ENCODE measurements at places on chromosomes 16 and 17.

- DNase-seq: no peak
These were observed 12.1 kb upstream of the USP36 start for GRCh38 chr17:78852709-78853121.

DNA sequence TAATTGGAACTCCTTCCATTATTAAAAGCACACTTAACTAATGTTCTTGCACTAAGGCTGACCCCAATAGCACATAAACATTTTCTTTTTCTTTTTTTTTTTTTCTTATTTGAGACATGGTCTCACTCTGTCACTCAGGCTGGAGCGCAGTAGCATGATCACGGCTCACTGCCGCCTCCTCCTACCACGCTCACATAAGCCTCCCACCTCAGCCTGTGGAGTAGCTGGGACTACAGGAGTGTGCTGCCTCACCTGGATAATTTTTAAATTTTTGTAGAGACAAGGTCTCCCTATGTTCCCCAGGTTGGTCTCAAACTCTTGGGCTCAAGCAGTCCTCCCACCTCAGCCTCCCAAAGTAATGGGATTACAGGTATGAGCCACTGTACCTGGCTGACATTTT is 1.2 kb upstream of the ZNF652 start:
- DNase-seq: no peak

- peak; percentile 98 for DNase-seq
These were observed 965 bp upstream of the PHF12 start for GRCh38 chr17:28951991-28952975.

- no peak for DNase-seq
These were observed 22.9 kb downstream of the KLHDC4 start for GRCh38 chr16:87742781-87743490.

DNA sequence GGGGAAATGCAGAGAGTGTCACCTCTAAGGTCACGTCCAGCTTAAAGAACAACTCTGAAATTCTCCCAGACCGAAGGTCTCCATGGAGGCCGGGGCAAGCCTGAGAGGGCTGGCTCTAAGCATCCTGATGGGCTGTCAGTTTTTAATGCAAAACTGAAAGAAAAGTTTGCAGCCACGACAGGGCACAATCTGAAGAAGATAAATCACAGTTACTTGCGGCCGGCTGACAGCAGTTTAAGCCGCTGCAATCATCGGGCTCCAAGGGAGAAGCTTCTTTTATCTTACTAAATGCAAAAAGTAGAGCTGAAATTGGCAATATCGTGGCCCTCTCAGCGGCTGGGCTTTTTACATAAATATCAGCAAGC is 168.8 kb downstream of the CYLD start:
- no peak for DNase-seq

DNA sequence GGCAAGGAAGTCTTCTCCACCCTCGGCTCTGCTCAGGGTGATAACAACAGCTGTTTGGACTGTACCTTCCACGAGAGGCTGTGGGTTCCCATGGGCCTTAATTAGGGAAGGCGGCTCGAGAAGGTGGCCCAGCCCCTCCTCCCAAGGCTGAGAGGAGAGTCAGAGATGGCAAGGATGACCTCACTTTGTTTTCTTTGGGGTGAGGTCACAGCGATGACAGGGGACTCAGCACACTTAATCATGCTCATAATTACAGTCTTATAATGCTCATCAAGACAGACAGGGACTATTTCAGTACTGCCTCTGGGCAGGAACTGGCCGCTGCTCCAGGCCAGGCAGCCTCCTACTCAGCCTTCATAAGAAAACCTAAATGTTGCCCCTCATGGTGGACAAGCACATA is 19.7 kb downstream of the WFDC1 start:
- no peak for DNase-seq

GRCh38 chr16:82331397-82331796 is 161.4 kb upstream of the MPHOSPH6 start:
- no peak for DNase-seq

DNA sequence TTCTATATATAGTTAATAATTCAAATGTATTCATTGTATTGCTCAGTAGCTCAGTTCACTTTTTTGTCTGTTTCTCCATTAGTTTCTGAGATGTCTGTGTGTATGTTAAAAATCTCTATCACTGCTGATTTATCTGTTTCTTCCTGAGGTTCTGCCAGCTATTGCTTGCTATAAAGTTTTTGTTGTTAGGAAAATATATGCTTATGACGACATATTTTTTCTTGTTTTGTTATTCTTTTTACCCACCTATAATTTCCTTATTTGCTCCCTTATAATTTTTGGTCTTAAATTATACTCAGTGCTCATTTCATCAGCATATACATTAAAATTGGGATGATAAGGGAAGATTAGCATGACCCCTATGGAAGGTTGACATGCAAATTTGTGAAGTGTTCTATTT is 200.6 kb downstream of the GSG1L start:
- DNase-seq: no peak

- DNase-seq: no peak
These were observed 510.6 kb downstream of the RBFOX1 start for GRCh38 chr16:7843261-7843660.

- no peak for DNase-seq
These were observed 1.6 kb downstream of the TMEM114 start for GRCh38 chr16:8588682-8589056.

GRCh38 chr17:44925731-44926697 is 10.7 kb upstream of the GFAP start:
- no peak for DNase-seq

DNA sequence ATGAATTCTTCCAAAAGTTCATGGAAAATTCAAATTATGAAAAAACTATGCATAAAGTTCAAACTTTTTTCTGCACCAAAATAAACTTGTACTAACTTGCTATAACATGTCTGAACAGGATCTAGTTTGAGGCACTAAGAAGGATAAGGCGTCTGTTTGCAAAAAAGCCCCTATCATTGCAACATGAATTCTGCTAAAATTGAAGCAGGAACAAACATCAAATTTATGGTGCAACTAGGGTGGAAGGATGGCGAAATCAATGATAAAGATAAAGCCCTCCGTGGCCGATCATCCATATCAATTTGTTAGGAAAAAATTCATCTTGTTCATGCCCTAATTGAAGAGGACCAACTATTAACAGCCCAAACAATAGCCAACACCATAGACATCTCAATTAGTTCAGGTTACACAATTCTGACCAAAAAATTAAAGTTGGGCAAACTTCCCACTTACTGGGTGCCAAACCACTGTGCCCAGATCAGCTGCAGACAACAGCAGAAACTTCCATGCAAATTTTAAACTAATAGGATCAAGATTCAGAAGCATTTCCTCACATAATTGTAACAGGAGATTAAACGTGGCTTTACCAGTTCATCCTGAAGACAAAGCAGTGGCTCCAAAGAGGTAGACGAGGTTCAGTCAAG is 12.9 kb downstream of the IL21R start:
- no peak for DNase-seq

- DNase-seq: no peak
These were observed 229.6 kb upstream of the TNRC6C start for GRCh38 chr17:77728871-77729270.

DNA sequence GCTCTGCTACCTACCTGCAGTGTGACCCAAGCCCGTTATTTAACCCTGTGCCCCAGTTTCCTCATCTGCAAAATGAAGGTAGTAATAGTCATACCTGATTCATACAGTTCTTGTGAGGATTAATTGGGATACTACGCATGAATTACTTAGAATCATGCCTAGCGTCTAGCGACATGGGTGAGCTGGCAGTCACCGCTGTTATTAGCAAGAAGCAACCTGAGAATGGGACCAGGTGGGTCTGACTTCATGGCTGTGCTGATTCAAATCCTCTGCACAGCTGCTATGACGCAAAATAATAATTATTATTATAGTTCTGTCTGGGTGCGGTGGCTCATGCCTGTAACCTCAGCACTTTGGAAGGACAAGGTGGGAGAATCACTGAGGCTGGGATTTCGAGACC is 7.9 kb downstream of the SOCS1 start:
- DNase-seq: no peak

GRCh38 chr17:50533185-50533584 is 650 bp downstream of the EPN3 start:
- no peak for DNase-seq

DNA sequence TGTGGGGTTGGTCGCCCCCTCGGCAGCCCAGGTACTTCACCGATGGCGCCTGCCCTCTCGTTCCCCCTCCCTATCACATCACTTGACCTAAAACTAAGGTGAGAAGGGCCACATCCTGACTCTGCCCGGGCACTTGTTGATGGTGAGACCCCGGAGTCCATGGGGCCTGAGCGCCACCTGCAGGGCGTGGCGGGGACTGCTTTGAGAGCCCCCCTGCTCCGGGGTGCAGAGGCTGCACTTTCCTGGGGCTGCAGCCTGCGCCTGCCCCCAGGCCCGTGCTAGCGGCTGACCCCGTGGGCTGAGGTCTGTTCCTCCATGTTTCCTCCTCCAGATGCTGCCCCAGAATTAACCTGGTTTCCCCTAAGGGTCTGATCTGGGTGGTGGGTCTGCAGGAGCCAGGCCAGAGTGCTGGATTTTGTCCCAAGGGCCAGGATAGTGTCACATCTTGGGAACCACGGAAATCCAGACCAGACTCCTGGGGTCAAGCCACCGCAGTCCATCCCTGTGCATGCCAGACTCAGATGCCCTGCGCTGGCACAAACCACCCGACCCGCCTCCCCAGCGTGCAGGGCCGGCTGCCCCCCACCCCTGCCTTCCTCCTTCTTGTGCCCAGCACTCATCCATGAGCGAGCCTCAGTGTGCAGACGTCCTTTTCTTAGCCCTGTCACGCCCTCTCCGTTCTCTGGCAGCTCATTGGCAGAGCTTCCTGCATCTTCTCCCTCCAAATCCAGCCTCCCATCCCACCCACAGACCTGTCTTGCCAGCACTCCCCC is 2.7 kb downstream of the NDUFAF8 start:
- DNase-seq: no peak

- DNase-seq: peak; percentile 46
These were observed 126.0 kb upstream of the SDK2 start for GRCh38 chr17:73770115-73770848.

- no peak for DNase-seq
These were observed 9.3 kb upstream of the ASIC2 start for GRCh38 chr17:33302394-33302793.

- DNase-seq: no peak
These were observed 635 bp downstream of the SCPEP1 start for GRCh38 chr17:56978441-56979090.

DNA sequence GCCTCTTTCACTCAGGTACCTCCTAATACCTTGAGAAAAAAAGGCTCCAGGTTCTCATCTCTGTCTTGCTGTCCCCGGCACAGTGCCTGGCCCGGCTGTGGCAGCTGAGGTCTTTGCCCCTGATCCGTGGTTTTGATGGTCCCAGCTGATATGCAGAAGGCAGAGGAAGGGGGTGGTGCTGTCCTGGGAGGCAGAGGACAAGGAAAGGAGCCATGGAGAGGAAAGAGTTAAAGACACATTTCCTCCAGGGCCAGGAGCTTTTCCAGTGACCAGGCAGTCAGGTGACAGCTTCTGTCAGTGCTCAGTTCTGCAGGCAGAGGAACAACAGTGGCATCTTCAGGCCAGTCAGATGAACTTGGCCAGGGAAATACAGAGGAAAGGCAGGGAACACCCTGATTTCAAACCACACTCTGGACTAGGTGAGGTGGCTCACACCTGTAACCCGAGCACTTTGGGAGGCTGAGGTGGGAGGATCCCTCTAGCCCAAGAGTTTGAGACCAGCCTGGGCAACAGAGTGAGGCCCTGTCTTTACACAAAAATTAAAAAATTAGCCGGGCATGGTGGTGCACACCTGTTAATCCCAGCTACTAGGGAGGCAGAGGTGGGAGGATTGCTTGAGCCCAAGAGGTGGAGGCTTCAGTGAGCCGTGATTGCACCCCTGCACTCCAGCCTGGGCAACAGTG is 3.3 kb upstream of the COG1 start:
- DNase-seq: no peak

GRCh38 chr17:76232342-76232741 is 8.0 kb downstream of the RNF157 start:
- peak; percentile 76 for DNase-seq

- no peak for DNase-seq
These were observed 310.3 kb upstream of the CCL2 start for GRCh38 chr17:33944826-33945225.

GRCh38 chr16:23597003-23597756 is 1.1 kb upstream of the NDUFAB1 start:
- DNase-seq: no peak

DNA sequence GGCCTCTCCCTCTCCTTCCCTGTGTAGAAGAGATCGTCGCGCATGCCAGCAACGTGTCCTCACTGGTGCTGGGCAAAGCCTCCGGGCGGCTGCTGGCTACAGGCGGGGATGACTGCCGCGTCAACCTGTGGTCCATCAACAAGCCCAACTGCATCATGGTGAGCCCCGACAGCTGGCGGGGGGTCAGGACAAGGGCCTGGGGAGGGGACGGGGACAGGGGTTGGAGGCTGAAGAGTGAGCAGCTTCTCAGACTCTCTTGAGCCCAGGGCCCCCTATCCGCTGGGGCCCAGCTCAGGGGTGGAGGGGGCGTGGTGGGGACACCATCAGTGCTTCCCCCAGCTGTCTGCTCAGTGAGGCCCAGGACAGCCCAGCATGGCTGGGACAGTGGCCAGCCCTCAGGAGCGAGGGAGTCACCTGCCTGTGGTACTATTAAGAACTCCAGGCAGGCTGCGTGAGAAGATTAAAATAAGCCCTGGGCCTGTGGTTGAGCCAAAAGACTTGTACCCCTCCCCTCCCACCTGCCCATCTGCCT is 6.2 kb downstream of the KATNB1 start:
- DNase-seq: no peak

DNA sequence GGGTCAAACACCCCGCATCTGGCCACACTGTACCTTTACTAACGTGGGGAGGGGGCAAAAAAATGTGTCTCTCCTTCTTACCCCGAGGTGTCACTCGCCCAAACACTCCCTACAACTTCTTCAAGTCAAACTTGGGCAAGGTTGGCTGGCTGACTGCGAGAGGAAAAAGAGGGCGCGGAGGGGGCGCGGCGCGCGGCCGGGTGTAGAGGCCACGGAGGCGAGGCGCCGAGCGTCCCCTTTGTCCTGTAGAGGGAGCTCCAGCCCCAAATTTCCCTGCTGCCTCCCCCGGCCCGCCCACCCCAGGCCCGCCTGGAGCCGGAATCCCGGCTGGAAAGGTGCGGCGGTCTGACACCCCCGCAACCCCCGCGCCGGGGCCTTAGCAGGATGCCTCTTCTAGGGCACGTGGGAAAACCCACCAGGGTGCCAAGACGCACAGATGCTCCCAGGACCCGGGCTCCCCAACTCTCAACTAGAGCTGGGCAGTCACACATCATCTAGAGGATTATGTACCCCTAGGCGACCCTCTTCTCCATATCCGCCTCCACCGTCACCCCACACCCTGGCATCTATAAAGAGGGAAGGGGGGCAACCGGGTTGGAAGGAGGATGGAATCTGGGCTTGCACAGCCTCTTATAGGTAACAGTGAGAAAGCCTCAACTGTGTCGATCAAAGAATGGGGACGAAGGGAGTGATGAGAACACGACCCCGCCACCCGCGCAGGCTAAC is 4.2 kb downstream of the IRX3 start:
- DNase-seq: no peak

- DNase-seq: no peak
These were observed 867.3 kb upstream of the GOT2 start for GRCh38 chr16:59601452-59601851.

Measured in BJ (cell line).